ENCODE measurements at places on chromosomes 3 and 15.

- DNase-seq: no peak
These were observed 107.1 kb downstream of the STT3B start for GRCh38 chr3:31639828-31640227.

DNA sequence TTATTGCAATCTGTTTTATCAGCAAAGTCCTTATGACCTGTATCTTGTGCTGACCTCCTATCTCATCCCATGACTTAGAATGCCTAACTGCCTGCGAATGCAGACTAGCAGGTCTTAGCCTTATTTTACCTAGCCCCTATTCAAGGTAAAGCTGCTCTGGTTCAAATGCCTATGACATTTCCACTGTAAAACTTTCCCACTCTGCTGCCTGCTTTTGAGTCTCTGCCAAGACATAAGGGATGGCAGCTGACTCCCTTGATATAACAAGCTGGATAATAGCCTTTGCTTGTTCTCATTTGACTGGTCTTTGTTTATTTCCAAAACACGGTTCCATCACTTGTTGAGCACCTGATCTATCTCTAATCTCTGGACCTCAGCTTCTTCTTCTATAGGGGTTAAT is 131.9 kb upstream of the STRIT1 start:
- no peak for DNase-seq

DNA sequence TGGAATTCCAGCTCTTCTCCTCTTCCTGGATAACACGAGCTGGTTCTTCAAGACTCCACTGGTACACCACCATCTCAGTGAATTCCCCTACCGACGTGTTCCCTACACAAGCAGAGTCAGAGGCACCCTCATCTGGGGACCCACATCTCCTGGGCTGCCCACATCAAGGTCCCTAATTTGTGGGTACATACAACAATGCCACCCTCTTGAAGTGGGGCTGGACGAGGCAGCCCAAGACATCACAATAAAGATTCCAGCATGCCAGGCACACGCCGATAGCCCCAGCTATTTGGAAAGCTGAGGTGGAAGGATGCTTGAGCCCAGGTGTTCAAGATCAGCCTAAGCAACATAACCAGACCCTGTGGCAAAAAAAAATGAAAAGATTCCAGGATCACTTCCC is 221.2 kb upstream of the LINGO1 start:
- no peak for DNase-seq

GRCh38 chr3:127650236-127650635 is 21.3 kb downstream of the PODXL2 start:
- no peak for DNase-seq

DNA sequence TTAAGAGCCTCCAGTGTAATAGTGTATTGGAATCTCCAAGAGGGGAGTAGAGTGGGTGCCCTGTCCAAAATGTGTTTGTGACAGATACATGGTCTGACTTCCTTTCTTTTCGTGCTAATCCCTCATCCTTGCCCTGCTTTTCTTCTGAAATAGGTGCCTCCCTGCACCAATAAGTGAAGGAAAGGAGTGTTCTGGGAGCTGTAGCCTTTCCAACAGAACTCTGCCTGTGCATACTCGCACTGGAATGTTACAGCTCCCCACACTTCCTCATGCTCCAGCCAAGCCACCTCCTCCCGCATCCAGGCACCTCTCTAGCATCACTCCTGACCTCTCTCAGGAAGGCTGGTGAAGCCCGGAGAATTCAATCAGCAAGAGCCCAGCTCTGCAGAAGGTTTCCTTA is 478.0 kb downstream of the GABRG3 start:
- no peak for DNase-seq

DNA sequence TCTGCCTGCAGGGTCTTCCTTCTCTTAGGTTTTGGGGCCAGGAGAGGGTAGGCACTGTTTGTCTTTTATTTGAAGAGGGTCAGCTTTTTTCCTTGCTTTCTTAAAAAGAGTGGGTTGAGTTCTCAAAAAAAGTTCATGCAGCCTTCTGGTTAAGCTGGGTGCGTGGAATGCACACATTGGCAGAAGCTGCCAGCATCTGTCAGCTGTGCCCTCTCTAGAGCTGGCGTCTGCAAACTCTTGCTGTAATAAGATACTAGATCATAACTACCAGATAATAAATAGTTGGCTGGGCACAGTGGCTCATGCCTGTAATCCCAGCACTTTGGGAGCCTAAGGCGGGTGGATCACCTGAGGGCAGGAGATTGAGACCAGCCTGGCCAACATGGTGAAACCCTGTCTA is 373.4 kb downstream of the OCA2 start:
- DNase-seq: no peak

DNA sequence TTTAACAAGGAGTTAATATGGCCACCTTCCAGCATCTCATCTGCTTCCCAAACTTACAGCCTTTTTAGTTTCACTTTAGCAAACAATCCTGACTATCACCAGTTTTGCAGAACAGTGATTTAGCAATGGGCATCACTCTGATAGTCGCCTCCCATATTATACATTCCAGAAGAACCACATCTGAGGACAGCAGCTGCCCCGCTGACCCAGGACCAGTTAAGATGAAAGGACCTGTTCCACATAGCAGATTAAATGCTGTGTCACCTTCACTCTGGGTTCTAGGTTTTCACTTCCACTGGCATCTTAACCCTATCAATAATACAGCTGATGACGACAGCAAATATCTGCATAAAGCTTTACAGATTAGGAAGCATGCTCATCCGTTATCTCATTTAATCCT is 99.8 kb downstream of the TRIM69 start:
- DNase-seq: no peak

DNA sequence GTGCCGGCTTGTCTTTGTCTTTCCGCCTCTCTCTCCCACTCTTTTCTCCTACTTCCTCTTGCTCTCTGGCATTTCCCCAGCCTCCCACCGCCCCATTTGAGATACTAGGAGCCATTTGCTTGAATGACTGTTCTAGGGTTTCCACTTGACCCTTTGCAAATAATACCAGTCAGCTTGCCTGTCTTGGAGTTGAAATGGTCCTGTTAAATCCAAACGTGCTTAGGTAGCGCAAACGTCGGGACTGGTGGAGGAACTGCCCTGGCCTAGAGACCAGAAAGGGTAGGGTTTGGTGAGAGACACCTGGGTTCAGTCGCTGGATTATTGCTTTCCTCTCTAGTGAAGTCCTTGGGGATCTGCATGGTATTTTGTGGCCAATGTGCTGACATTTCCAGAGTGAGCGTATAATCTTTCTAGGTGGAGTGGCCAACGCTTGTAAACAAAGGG is 10.6 kb downstream of the ZIC1 start:
- DNase-seq: no peak

DNA sequence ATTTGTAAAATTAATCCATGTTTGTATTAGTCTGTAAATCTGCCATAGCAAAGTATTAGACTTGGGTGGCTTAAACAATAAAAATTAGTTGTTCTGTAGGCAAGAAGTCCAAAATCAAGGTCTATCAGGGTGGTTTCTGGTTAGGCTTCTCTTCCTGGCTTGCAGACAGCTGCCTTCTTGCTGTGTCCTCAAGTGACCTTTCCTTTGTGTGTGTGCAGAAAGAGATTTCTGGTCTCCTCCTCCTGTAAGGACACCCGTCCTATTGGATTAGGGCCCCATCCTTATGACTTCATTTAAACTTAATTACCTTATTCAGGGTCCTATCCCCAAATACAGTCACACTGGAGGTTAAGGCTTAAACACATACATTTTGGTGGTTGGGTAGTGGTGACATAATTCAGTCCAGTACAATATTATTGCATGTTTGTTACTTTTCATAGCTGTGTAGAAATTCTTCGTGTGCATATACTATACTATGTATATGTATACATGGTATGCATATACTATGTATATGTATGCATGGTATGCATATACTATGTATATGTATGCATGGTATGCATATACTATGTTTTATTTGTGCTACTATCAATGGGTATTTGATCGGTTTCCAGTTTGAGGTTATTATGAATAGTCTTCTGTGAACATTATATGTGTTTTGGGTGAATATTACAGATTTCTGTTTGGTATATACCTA is 57.9 kb upstream of the RNU6-1 start:
- no peak for DNase-seq

- DNase-seq: no peak
These were observed 95.6 kb downstream of the ETFA start for GRCh38 chr15:76215634-76216033.

- peak; percentile 17 for DNase-seq
These were observed 150.9 kb upstream of the ATP10A start for GRCh38 chr15:26013981-26014380.

- peak; percentile 37 for DNase-seq
These were observed 28.9 kb upstream of the ICE2 start for GRCh38 chr15:60507596-60508424.

DNA sequence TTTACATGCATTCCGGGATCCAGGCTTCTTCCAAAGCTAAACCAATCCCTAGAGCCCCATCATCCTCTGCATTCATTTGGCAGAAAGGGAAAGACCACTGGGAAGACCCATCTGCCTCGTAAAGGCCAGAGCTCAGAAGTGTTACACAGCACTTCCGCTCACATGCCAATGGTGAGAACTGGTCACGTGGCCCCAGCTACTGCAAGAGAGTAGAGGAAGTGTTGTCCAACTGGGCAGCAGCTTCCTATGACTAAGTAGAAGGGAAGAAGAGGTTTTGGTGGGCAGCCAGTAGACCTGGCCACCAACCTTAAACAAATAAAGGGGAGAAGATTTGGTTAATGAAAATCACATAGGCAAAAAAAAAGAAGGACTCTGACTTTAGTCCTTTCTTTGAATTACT is 74.4 kb upstream of the PPP2R3A start:
- no peak for DNase-seq

GRCh38 chr3:125379483-125379882 is 4.4 kb upstream of the ZNF148 start:
- no peak for DNase-seq

- no peak for DNase-seq
These were observed 243.4 kb upstream of the GADL1 start for GRCh38 chr3:31137718-31138465.

DNA sequence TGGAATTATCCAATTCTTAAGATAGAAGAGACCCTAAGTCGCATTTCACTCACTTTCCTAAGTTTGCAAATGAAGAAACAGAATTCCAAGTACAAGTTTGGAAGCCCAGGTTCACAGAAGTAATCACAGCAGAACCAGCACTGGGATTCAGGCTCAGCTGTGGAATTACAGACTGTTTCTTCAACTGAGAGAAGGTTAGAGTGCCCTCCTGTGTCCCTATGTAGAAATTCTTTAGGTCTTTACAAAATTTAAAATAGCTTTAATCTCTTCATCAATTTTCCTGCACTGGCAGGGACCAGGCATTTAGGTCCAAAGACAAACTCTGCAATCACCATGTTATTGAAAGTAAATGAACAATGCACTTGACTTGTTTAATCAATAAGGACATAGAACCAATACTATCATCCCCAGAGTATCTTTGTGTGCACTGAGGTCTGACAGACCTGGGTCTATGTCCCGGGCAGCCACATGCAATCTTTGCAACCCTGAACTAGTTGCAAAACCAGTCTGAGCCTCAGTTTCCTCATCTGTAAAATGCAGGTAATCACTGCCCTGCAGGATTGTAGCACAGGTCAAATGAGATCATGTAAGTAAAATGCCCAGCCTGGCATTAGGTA is 96.3 kb upstream of the ZBED2 start:
- DNase-seq: no peak

DNA sequence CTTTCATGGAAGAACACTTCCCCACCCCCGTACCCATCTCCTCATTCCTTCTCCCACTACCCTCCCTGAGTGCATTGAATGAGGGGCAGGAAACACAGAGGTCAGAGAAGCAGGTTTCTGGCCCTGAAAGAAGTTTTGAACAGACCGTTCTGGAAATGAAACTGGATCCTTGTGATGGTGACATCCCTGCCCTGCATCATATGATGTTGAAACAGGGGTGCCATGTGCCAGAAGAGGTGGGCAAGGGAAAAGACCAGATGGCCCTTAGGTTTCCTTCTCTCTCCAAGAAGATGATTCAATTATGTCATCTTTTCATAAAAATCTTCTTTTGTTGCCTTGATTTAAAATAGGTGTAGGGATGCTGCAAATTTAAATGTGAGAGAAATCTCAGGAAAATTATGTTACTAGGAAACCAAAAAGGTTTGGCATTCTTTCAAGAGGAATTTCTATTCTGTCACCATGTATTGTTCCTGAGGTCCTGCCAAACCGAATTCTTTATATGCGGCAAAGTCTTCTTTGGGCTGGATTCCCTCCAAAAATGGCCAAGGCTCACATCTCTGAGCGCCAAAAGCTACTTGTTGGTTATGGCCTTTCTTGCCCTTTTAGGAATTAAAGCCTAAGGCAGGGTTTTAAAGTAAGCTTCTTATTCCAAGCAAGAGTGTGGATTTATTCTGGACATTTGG is 19.9 kb upstream of the TNFAIP8L3 start:
- DNase-seq: no peak

- peak; percentile 35 for DNase-seq
These were observed 24.3 kb upstream of the IL12A start for GRCh38 chr3:159964166-159964973.

DNA sequence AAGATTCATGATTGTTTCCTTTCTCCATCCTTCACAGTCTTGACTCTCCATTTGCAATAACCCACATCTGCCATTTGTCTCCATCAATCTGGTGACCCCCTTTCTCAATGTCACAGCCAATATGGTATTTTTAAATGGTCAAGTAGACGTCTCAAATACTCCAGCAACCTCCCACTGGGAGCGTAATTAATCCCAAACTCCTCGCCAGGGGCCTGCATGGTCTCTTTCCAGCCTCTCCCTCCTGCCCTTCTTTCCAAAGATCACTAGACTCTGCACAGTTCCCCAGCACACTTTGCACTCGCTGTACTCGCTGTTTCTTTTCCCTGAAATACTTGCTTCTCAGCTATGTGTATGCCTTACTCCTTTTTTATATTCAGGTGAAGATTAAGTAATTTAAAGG is 115.3 kb downstream of the PLCH1 start:
- DNase-seq: no peak

- no peak for DNase-seq
These were observed 129.5 kb upstream of the BHLHE40 start for GRCh38 chr3:4849739-4850138.

DNA sequence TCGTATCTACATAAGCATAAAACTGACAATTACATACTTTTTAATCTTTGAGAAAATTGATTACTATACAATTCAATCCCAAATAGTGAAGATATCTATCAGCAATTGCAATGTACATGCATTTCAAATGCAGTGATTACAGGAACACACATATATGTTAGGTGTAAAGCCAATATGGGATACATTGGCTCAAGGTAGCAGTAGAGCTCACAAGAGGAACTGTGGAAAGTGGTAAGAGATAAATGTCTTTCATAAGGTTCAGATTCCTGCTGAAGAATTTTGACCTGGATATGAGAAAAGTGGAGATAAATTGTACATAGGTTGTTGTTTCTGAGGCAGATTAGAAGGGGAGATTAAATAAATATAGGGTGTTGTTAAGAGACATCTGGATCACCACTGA is 1280.5 kb downstream of the OTOL1 start:
- no peak for DNase-seq

DNA sequence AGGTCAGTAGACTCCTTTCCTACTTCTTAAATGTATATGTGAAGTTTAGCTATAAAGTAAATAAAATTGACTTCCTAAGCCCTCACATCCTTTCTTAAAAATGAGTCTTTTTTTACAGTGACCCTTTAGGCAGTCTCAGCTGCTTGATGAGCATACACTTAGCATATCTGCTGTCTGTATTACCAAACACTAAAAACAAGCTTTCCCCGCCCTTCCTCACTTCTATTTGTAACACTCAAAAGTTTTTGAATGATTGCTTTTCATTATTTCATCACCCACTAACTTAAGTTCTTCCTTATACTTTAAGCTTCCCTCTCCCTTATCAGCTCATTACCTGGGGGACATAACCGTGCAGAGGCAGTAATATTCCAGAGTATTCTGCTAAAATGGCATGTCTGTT is 89.4 kb downstream of the PLOD2 start:
- no peak for DNase-seq
